ENCODE measurements at places on chromosomes 4 and X.
A peak's percentile ranks its signal among the peaks of the same experiment; 100 is the strongest.

- no peak for DNase-seq
These were observed 5.2 kb downstream of the TMEM164 start for GRCh38 chrX:110008011-110008635.

DNA sequence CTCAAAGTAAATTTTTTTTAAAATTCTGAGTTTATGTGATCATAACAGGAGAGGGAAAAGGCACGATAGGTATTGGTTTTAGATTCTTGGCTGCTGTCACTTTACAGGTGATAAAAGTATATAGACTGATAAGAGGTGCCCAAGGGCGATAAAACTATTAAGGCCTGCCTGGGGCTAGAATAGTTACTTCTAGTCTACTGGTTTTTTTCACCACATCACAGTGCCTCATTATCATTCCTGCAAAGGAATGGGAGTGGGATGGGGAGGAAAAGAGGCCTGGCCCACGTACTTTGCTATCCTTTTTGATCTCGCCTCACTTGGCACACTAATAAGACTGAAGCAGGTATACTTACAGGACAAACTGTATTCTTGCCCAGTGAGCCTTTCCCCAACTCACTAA lies 46.6 kb downstream of the CXorf58 start:
- no peak for DNase-seq

DNA sequence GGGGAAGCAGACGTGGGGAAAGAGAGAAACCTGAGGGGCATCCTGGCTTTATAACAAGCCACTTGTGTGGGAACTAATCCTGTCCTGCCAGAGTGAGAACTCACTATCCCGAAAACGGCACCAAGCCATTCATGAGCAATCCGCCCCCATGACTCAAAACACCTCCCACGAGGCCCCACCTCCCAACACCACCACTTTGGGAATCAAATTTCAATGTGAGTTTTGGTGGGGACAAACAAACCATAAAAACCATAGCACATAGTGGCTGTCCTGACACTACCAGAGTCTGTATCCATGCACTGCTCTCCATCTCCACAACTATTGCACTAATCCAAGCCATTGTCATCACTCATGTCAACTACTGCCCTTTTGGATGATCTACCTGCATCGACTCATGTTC lies 28.5 kb upstream of the SEPTIN6 start:
- DNase-seq: no peak

DNA sequence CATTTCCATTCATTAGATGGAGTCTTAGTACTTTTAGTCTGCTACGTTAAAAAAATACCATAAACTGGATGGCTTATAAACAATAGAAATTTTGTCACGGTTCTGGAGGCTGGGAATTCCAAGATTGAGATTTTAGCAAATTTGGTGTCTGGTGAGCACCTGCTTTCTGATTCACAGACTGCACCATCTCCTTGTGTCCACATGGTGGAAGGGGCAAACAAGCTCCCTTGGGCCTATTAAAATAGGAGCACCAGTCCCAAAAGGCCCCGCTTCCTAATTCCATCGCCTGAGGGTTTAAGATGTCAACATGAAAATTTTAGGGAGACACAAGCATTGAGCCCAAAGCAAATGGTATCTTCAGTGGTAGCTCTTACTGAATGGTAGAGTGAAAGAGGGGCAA lies 120.5 kb upstream of the MAP9 start:
- no peak for DNase-seq

- no peak for DNase-seq
These were observed 7.9 kb upstream of the SERTM2 start for GRCh38 chrX:111503485-111503993.

GRCh38 chr4:141432000-141432712 lies 204.2 kb upstream of the IL15 start:
- peak; percentile 47 for DNase-seq

GRCh38 chrX:46737462-46737861 lies 21.5 kb downstream of the SLC9A7 start:
- DNase-seq: peak; percentile 65

- DNase-seq: peak; percentile 47
These were observed at the start of gene EPHA5 for GRCh38 chr4:65670331-65671031. Gene EPHA5 (minus strand): TSS chr4:65670489. CDS start chr4:65669742, 747 bp downstream.

DNA sequence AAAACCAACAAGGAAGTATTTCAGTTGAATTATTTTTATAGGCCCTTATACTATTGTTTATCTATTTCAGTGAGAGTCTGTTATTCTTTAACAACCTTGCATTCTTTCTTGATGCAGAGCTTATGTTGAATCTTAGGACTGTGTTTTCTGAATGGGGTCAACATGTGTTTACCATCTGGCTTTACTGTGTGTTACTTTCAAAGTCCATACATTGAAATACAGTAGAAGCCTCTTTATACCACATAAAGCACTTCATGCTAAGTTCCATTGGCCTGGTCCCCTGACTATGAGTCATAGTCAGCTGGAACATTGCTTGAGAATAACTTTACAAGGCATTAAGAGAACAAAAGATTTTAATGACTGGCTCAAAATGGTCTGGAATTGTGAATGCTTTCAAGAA lies 152.6 kb downstream of the GASK1B start:
- DNase-seq: peak; percentile 91

DNA sequence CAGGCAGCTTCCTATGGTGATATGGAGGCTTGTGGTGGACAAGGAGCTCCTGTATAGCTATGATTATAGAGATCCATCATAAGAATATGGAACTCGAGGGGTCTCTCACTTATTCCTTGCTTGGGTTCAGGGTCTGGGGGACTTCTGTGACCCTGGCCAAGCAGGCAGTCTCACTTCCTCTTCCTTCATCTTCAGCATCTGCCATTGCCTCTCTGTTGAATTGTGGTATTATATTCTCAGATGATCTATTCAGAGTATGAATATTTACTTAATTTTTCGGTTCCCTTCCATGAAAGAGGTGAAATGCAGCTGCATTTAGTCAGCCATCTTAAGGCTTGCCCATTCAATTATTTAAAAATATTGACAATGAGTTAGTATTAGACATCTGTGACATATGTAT lies 292.9 kb downstream of the SPIN4 start:
- DNase-seq: no peak

- peak; percentile 42 for DNase-seq
These were observed 88.6 kb downstream of the CHRNA9 start for GRCh38 chr4:40423735-40424134.

GRCh38 chr4:83708500-83709175 lies 172.7 kb downstream of the GPAT3 start:
- DNase-seq: no peak

DNA sequence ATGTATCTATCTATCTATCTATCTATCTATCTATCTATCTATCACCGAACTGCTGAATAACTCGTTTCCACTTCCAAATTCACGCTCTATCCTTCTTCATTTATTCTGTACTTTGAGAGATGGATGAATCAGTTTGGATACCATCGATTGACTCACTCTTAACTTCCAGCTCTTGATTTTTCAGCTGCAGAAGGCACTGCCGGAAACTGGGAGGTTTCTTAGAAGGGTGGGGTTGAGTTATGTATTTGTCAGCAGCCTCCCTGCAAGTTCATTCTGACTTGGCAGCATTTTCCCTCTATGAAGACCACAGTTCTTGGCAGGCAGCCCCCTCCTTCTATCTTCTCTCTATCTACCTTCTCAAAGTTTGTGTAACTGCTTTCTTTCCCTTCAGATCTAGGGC lies 112.0 kb upstream of the MAGEB18 start:
- DNase-seq: no peak

- DNase-seq: no peak
These were observed 381.3 kb upstream of the INTU start for GRCh38 chr4:127251423-127251822.

- no peak for DNase-seq
These were observed 98.1 kb downstream of the HNRNPD start for GRCh38 chr4:82275431-82276331.

GRCh38 chr4:23970201-23970850 lies 80.5 kb upstream of the PPARGC1A start:
- peak; percentile 59 for DNase-seq

DNA sequence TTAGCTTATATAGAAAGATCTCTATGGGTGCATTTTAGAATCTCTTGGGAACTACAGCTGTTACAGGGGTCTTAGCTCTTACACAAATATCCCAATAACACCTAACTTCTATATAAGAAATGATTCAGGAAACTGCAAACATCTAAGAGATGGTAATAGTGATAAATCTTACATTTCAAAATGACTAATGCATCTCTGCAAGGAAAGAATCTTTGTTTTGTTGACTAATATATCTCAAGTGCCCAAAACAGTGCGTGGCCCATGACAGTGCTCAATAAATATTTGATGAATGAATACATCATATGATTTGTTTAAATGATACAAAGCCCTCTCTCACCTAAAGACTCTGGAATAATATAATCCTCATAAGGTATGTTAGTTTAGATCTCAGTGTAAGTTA lies 47.5 kb downstream of the CENPE start:
- peak; percentile 1 for DNase-seq

DNA sequence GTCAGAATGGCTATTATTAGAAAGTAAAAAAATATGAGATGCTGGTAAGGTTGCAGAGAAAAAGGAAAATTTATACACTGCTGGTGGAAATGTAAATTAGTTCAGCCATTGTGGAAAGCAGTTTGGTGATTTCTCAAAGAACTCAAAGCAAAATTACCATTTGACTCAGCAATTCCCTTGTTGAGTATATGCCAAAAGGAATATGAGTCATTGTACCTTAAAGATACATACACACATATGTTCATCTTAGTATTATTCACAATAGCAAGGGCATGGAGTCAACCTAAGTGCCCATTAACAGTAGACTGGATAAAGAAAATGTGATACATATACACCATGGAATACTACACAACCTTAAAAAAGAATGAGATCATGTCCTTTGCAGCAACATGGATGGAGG lies 148.2 kb downstream of the COMMD8 start:
- DNase-seq: peak; percentile 18

- no peak for DNase-seq
These were observed 655.8 kb downstream of the PCDH7 start for GRCh38 chr4:31375936-31376335.

DNA sequence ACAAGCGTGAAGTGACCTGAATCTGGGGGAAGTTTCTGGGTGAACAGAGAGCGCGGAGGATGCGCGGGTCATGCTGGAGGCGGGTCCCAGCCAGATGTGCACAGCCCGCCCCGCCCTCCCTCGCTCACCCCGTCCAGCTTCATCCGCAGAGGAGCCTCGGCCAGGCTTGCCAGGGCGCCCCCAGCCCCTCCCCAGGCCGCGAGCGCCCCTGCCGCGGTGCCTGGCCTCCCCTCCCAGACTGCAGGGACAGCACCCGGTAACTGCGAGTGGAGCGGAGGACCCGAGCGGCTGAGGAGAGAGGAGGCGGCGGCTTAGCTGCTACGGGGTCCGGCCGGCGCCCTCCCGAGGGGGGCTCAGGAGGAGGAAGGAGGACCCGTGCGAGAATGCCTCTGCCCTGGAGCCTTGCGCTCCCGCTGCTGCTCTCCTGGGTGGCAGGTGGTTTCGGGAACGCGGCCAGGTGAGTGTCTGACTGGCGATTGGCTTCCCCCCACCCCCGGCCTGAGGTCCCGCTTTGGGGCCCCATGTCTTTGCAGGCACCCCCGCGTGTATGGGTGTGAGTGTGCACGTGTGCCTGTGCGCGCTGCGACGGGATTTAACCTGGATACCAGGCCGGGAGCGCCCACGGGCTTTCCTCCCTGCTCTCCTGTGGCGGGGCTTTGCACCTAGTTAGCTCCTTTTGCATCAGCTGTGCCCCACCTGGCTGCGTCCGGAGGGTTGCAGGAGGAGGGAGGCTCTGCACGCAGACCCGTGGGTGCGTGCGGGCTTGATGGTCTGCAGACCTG lies at the start of gene EGFL6:
Gene EGFL6 (plus strand): TSS at position 123 of the 782 bp plus-strand sequence. CDS start 261 bp downstream, at position 384.
- no peak for DNase-seq

DNA sequence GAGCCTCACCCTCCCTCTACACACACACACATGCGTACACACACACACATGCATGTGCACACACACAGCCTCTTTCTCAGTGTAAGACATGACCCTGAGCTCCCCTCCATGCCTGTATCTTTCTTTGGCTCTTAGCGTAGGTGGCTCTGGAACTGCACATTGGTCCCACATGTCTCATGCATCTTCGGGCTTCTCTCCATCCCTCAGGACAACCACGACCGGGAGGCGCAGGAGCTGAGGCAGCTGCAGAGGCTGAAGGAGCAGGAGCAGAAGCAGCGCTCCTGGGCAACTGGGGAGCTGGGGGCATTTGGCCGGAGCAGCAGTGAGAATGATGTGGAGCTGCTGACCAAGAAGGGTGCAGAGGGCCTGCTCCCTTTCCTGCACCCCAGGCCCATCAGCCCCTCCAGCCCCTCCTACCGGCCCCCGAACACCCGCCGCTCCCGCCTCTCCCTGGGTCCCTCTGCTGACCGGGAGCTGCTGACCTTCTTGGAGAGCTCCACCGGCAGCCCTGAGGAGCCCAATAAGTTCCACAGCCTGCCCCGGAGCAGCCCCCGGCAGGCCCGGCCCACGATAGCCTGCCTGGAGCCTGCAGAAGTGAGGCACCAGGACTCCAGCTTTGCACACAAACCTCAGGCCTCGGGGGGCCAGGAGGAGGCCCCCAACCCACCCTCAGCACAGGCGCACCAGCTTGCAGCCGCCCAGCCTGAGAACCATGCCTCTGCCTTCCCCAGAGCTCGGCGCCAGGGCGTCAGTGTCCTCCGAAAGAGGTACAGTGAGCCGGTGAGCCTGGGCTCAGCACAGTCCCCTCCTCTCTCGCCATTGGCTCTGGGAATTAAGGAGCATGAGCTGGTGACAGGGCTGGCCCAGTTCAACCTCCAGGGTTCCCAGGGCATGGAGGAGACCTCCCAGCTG lies 38.6 kb downstream of the FHDC1 start:
- DNase-seq: no peak

- DNase-seq: no peak
These were observed 83.6 kb upstream of the CAMK2D start for GRCh38 chr4:113845138-113845537.

DNA sequence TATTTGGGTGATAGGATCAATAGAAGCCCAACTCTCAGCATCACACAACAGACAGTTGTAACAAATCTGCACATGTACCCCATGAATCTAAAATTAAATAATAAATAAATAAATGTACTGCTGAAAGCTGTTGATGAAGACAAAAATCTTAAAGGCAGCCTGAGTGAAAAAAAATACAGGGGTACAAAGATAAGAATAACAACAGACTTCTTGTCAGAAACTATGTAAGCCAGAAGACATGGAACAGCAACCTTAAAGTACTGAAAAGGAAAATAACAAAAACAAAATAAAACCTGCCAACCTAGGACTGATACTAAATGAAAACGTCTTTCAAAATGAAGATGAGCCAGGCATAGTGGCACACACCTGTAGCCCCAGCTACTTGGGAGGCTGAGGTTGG lies 25.0 kb upstream of the PDLIM5 start:
- DNase-seq: no peak

GRCh38 chr4:62096881-62097280 lies 896.8 kb downstream of the ADGRL3 start:
- no peak for DNase-seq

GRCh38 chrX:124098089-124098488 lies 136.6 kb downstream of the STAG2 start:
- DNase-seq: peak; percentile 0

DNA sequence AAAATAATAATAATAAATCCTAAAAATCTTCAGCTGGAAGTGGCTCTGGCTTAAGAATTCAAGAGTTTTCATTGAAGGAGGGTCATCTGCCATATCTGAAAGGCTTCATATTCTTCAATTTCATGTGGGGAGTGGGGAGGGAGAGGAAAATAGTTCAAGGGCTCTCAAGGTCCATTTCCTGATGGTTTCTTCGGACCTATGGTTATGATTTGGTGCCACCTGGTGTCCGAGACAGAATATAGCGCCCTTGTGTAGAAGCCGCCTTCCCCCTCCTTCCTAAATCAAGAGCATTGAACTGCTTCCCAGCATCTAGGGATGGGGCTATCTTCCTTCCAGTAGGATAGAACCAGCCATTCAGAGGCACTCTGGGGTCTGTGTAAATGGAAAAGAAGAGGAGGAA lies 34.3 kb downstream of the NLGN3 start:
- peak; percentile 18 for DNase-seq

Measured in fibroblast of skin of left biceps (primary cell).